Esophagus squamous epithelium (tissue), 5 donors: ENCODE measurements at places on chromosomes 6 and 20.

GRCh38 chr6:41013466-41014153, 25.4 kb downstream of the UNC5CL start:
- DNase-seq, result no peak

- no peak for DNase-seq
These were observed 30.7 kb downstream of the ZFAND3 start for GRCh38 chr6:37850260-37850659.

- no peak for DNase-seq
These were observed 33.9 kb upstream of the STXBP5 start for GRCh38 chr6:147170269-147170668.

GRCh38 chr6:35089935-35090505, 51.1 kb downstream of the TCP11 start:
- DNase-seq, result no peak

- DNase-seq, result no peak
These were observed 3.5 kb downstream of the SOBP start for GRCh38 chr6:107493158-107494057.

- DNase-seq, result no peak
These were observed 771.9 kb upstream of the DEFB115 start for GRCh38 chr20:30485331-30486102.
